Activated T-helper 1 cell treated with Interleukin-2 at 50 U/mL for 16 hours (primary cell): ENCODE measurements at places on chromosomes 1 and 21.

GRCh38 chr1:204092632-204093420 is 19.9 kb downstream of the SOX13 start:
- no peak for DNase-seq

DNA sequence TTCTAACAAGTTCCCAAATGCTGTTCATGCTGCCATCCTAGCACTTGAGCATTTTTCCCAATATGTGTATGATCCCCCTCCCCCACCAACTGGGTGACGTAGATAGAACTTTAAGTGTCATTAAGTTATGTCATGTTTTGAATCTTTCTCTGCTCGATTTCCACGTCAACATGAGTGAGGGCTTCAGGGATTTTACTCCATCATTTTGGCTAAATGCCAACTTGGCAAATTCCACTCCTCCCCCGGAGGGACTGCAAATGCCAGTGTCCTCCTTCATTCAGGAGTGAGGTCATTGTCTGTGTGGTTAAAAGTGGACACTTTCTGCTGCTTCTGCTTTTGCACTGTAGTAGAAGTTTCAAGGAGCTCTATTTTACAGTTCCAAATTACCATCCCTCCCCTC is 201.7 kb downstream of the FGGY start:
- DNase-seq: no peak

- DNase-seq: no peak
Measured at GRCh38 chr1:226627050-226627755, 78.6 kb downstream of the STUM start.

DNA sequence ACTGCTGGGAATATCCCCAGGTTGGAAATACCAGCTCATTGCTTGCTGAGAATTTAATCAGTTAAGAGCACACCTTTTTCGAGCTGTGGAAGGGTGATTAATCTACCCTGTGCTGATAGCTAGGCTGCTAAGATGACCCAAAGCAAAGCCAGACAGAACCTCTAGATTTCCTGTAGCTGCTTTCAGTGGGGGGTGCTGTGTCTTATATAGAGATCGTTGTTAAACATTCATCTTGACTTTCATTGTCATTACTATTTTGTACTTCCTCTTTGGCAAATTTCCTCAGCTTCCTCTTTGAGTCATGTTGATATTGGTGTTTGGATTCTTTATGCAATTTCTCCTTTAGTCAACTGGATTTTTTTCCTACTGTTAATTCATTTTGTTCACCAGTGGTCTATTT is 155.3 kb downstream of the DISC1 start:
- DNase-seq: no peak

DNA sequence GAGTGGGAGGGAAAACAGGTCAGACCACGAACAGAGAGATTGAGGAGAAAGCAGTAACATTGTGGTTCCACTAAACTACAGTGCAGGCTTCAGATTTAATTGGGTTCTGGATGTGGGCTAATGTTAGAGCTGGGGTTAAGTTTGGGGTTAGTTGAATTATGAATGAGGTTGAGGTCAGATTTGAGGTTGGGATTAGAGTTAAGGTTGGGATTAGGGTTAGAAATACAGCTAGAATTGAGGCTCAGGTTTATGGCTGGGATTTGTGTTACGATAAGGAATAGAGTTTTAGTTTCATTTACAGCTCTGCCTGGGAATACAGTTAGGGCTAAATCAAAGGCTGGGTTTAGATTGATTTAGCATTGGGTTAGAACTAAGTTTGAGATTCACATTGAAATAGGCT is 1.8 kb upstream of the VSIG8 start:
- no peak for DNase-seq

- DNase-seq: no peak
Measured at GRCh38 chr1:231734417-231734816, 107.8 kb downstream of the DISC1 start.
